ENCODE measurements at places on chromosomes 16 and 17. TPM values are rescaled to one million over a fixed set of nuclear protein-coding genes. Genes with fewer than 3 reads are reported as not detected.

CHST5 gene
- total RNA-seq, result not detected

SNAI3 gene
- 2.2 TPM for total RNA-seq

ACSM2B gene
- not detected for total RNA-seq

VTN gene
- total RNA-seq, result 0.35 TPM

CSH2 gene
- total RNA-seq, result not detected

MT1X gene
- total RNA-seq, result 71.4 TPM

CES3 gene
- 0.43 TPM for total RNA-seq

KRT39 gene
- total RNA-seq, result not detected

DPEP1 gene
- 0.16 TPM for total RNA-seq

DNA sequence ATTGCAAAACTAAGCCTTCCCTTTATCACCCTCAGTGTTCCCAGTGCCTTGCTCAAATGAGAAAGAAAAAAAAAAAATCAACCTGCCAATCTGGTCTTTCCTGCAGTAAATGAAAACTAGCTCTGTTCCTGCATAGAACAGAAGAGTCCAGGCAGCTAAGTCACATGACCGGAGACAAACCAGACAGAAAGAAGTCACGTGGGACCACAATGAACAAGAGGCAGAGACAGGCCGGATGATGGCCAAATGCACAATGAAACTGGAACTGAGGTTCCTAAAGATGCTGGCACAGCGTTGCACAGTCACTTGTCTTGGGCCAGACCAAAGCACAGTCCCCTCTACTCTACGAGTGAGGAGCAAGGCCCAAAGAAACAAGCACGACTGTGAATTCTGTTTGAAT is 172.5 kb downstream of the GRIN2A start:
- H3K4me1 ChIP-seq, result no peaks in the 10 kb centered on the region
- H3K4me3 ChIP-seq, result no peak overlapping the region
- no peak overlapping the region for H3K27ac ChIP-seq

- no peak overlapping the region for H3K27ac ChIP-seq
- no peaks in the 10 kb centered on the region for H3K27me3 ChIP-seq
- peaks cover 1% of the 10 kb centered on the region for H3K36me3 ChIP-seq
- DNase-seq, result no peak
These were observed 47.9 kb downstream of the TOM1L2 start for GRCh38 chr17:17924131-17924856.

- no peak overlapping the region for H3K4me3 ChIP-seq
- H3K27me3 ChIP-seq, result no peaks in the 10 kb centered on the region
- peaks cover 5% of the 10 kb centered on the region for H3K36me3 ChIP-seq
- H3K27ac ChIP-seq, result no peak overlapping the region
- H3K4me1 ChIP-seq, result peaks cover 21% of the 10 kb centered on the region
- no peak for DNase-seq
These were observed 26.9 kb downstream of the AP1G1 start for GRCh38 chr16:71781741-71782140.

GRCh38 chr17:58615768-58616659 is 75.8 kb downstream of the TEX14 start:
- no peaks in the 10 kb centered on the region for H3K27me3 ChIP-seq
- H3K4me1 ChIP-seq, result peaks cover 10% of the 10 kb centered on the region
- no peak overlapping the region for H3K27ac ChIP-seq
- no peak for DNase-seq
- H3K4me3 ChIP-seq, result no peak overlapping the region
- H3K36me3 ChIP-seq, result no peaks in the 10 kb centered on the region

- H3K4me1 ChIP-seq, result no peaks in the 10 kb centered on the region
- H3K4me3 ChIP-seq, result no peak overlapping the region
- no peak for DNase-seq
- H3K36me3 ChIP-seq, result no peaks in the 10 kb centered on the region
- no peaks in the 10 kb centered on the region for H3K27me3 ChIP-seq
These were observed 22.6 kb downstream of the LRRC36 start for GRCh38 chr16:67349172-67349571.

DNA sequence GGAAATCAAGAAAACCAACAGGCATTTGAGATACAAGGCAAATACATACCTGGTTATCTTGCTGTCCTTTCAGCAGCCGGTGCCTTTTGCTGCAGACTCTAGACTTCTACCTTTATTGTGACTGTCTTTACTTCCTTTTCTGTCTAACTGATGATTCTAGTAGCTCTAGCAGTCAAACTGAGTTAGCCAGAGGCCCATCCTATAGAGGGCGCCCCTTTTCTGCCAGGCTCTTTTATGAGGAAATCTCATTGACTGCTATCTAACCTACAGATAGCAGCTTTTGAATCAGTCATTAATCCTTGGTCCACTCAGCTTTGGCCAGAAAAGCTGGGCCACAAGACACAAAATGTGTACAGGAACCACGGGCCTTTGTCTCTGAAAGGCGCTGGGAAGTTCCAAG is 87.5 kb upstream of the WSB1 start:
- no peak for DNase-seq
- H3K36me3 ChIP-seq, result no peaks in the 10 kb centered on the region
- peaks cover 4% of the 10 kb centered on the region for H3K27me3 ChIP-seq
- H3K27ac ChIP-seq, result no peak overlapping the region
- peaks cover 2% of the 10 kb centered on the region for H3K4me1 ChIP-seq

- H3K27me3 ChIP-seq, result peaks cover 13% of the 10 kb centered on the region
- no peak overlapping the region for H3K27ac ChIP-seq
- DNase-seq, result no peak
- H3K4me3 ChIP-seq, result no peak overlapping the region
- peaks cover 27% of the 10 kb centered on the region for H3K4me1 ChIP-seq
These were observed 47.8 kb downstream of the HOXB1 start for GRCh38 chr17:48483004-48483403.

- peak overlapping the region; percentile 84 for H3K4me3 ChIP-seq
- no peaks in the 10 kb centered on the region for H3K36me3 ChIP-seq
- peak overlapping the region; percentile 69 for H3K27ac ChIP-seq
These were observed 622 bp downstream of the TOM1L2 start for GRCh38 chr17:17971431-17972125.

- no peaks in the 10 kb centered on the region for H3K36me3 ChIP-seq
- no peak overlapping the region for H3K4me3 ChIP-seq
- peaks cover 14% of the 10 kb centered on the region for H3K4me1 ChIP-seq
- DNase-seq, result no peak
- no peaks in the 10 kb centered on the region for H3K27me3 ChIP-seq
These were observed 3.0 kb downstream of the RFNG start for GRCh38 chr17:82048571-82048971.

DNA sequence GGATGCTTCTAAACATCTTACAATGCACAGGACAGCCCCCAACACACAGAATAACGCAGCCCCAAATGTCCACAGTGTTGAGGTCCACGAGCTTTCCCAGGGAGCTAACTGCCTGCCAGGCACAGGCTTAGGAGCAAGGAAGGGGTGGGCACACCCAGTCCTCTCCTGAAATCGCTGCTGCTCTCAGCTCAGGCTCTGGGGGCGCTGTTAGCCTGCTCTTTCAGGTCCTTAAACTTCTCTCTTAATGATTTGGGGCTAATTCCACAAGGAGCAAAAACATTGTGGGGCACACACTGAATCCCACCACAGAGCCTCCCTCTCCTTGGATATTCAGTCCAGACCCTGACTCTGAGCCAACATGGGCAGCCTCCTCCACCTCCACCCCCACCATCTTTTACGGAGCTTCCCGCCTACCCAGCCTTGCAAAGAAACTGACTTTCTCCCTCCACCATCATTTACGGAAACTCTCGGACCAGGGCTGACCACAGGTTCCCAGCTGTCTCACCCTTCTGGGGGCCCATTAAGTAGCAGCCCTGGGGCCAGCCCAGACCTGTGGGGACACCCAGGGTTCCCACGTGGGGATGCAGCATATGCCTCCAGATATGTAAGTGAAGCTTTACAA is 1.1 kb downstream of the CD300H start:
- H3K4me3 ChIP-seq, result no peak overlapping the region
- peaks cover 4% of the 10 kb centered on the region for H3K4me1 ChIP-seq
- peaks cover 32% of the 10 kb centered on the region for H3K27me3 ChIP-seq
- H3K36me3 ChIP-seq, result no peaks in the 10 kb centered on the region

- no peak overlapping the region for H3K4me3 ChIP-seq
- no peak overlapping the region for H3K27ac ChIP-seq
These were observed 3.7 kb downstream of the HPR start for GRCh38 chr16:72066747-72067146.

DNA sequence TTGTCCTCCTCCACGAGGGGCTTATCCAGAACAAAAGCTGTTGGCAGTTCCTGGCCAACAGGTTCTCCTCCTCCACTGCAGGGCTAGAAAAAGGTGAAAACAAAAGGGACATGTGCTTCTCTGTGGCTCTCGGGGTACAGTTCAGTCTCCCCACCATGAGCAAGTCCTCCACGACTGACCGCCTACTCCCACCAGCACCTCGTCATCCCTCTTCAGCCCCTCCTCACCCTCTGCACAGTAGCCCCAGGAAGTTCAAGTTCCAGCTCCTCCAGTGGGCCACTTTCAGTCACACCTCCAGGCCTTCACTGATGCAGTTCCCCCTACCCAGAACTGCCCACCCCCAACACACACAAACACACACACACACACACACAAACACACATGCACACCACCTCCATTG is 19.4 kb downstream of the KRT9 start:
- H3K4me1 ChIP-seq, result peaks cover 14% of the 10 kb centered on the region
- peaks cover 24% of the 10 kb centered on the region for H3K27me3 ChIP-seq
- H3K4me3 ChIP-seq, result no peak overlapping the region
- no peak overlapping the region for H3K27ac ChIP-seq
- H3K36me3 ChIP-seq, result no peaks in the 10 kb centered on the region

DNA sequence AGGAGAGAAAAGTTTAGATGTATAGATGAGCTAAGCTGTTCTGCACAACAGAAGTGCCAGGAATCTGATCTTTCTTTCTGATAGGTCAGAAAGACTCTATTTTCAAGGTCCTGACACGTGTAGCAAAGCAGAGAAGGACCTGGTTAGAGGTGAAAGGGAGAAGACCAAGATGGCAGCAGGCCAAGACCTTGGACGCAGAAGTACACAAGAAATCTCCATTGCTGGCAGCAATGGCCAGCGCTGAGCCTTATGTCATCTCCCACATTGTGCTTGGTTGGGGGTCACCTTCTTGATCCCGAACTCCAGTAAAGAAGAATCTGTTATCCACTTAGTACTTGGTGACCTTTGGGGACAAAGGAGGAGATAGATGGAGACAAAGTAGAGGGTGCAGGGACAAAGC is 41.8 kb upstream of the AKAP1 start:
- peaks cover 65% of the 10 kb centered on the region for H3K27me3 ChIP-seq
- no peak overlapping the region for H3K27ac ChIP-seq
- peaks cover 26% of the 10 kb centered on the region for H3K4me1 ChIP-seq

GRCh38 chr16:85778873-85779272 is 20.5 kb downstream of the EMC8 start:
- H3K4me1 ChIP-seq, result no peaks in the 10 kb centered on the region
- no peak overlapping the region for H3K27ac ChIP-seq
- no peaks in the 10 kb centered on the region for H3K27me3 ChIP-seq
- peak; percentile 25 for DNase-seq

- no peak overlapping the region for H3K27ac ChIP-seq
- H3K27me3 ChIP-seq, result no peaks in the 10 kb centered on the region
- no peak for DNase-seq
- peaks cover 19% of the 10 kb centered on the region for H3K36me3 ChIP-seq
- no peak overlapping the region for H3K4me3 ChIP-seq
These were observed 26.7 kb downstream of the MAP2K6 start for GRCh38 chr17:69441179-69441578.

DNA sequence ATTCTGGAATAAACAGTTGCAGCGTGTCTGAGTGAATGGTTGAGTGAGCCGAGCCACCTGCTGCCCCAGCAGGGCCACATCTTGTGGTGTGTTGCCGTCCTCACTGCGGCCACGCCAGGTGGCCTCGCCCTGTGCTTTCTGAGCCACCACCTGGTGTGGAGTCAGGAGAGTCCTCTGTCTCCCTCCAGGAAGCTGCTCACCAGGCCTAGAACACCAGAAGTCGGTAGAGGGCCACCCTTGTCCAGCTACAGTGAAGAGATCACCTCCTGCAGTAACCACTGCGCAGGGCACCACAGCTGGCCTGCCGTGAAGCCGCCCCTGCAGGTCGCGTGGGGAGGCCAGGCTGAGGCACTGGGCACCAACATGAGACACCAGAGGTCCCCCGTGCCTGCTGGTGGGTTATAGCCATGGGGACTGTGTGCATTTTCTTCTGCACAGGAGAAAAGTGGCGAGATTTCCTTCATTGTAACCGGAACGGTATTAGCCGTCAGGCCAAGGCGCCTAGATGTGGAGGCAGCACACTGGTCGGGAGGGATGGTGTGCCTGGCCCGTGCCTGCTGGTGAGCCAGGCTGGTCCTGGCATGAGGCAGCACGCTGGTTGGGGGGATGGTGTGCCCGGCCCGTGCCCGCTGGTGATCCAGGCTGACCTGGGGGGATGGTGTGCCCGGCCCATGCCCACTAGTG is 28.9 kb upstream of the FOXK2 start:
- no peak for DNase-seq
- peaks cover 2% of the 10 kb centered on the region for H3K36me3 ChIP-seq

DNA sequence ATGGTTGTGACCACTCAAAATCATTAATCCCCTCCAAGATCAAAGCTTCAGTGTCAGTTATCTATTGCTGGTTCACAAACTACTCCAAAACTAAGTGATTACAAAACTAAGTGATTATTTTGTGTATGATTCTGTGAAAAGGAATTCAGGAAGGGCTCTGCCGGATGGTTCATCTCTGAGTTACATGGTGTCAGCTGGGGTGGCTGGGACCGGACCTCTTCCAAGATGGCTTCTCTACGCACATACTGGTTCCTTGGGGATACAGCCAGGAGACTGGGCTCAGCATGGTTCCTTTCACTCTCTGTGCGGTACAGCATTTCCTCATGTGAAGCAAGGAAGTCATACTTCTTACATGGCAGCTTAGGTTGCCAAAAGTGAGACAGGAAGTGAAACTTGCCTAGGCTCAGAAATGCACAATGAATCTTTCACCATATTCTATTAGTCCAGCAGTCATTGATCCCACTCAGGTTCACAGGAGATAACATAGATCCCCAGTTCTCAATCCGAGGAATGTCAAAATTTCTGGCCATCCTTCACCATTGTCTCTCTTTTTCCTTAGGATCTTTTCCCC is 97.9 kb upstream of the IRX6 start:
- no peak for DNase-seq
- H3K4me1 ChIP-seq, result no peaks in the 10 kb centered on the region
- H3K36me3 ChIP-seq, result no peaks in the 10 kb centered on the region
- H3K27ac ChIP-seq, result no peak overlapping the region
- H3K4me3 ChIP-seq, result no peak overlapping the region

- H3K4me1 ChIP-seq, result no peaks in the 10 kb centered on the region
- no peaks in the 10 kb centered on the region for H3K27me3 ChIP-seq
- DNase-seq, result no peak
- no peaks in the 10 kb centered on the region for H3K36me3 ChIP-seq
- no peak overlapping the region for H3K4me3 ChIP-seq
- H3K27ac ChIP-seq, result no peak overlapping the region
These were observed 58.7 kb downstream of the COG7 start for GRCh38 chr16:23394141-23394831.

Measured in activated naive CD8-positive, alpha-beta T cell treated with anti-CD3 and anti-CD28 coated beads for 36 hours (primary cell).